GM12891 (cell line): ENCODE measurements at places on chromosomes 6 and 20.
A peak's percentile ranks its signal among the peaks of the same experiment; 100 is the strongest.

DNA sequence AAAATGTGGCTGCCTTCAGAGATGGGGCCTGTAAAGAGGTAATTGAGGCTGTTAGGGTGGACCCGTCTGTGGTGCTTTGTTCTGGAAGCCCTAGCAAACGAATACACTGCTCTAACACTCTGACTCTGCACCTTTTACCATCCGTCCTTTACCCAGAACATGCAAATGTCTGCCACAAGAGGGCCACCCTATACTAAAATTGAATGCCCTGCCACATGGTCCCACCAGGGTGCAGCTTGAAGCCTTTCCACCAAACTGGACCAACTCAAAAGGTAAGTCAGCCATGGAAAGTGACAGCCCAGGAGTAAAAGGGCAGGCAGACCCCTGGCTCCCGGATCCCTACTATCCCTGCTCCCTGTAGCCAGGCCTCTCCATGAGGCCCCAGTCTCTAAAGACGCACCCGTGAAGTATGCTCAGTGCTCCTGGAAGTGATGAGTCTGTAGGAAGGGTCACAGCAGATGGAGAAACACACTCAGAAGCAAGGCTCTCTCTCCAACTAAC is 5.8 kb upstream of the BFSP1 start:
- DNase-seq, result peak; percentile 41

DNA sequence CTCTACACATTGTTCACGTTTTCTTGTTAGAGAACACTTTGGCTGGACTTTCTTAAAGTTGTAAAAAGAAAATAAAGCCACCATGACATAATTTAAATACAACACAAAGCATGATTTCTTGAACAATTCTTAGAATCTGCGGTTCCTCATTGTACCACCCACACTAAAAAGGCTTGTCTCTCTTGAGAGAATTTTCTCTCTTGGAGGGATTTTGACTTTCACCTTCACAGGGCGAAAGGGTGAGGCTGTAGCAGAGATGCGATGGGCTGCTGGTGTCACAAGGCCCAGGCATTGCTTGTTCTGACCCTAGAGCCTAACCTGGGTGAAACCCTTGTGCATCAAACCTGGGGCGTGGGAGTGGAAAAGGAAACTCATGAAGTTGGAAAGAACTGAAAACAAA is 122.7 kb upstream of the RIPOR2 start:
- no peak for DNase-seq

- no peak for DNase-seq
These were observed 18.1 kb upstream of the PTPN1 start for GRCh38 chr20:50491926-50492634.

DNA sequence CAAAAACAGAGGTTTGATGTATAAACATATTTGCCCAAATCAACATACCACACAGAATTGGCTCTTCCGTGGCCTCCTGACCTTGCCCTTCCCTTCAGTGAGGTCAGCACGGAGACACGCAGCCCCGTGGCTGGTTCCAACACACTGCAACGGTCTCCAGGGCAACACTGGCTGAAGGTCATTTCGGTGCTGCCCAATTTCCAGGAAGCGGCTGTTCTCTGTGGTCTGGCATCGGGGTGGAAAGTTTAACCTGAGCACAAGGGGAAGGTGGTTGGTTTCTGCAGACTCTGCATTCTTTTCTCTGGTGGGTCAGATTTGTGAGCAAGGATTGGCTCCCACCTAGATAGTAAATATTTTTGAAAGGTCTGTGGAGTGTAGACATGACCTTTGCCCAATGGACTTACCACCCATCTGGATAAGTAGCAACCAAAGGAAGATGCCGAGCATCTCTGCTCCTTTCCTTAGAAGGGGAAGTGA is 177.6 kb upstream of the PHACTR1 start:
- DNase-seq, result no peak

DNA sequence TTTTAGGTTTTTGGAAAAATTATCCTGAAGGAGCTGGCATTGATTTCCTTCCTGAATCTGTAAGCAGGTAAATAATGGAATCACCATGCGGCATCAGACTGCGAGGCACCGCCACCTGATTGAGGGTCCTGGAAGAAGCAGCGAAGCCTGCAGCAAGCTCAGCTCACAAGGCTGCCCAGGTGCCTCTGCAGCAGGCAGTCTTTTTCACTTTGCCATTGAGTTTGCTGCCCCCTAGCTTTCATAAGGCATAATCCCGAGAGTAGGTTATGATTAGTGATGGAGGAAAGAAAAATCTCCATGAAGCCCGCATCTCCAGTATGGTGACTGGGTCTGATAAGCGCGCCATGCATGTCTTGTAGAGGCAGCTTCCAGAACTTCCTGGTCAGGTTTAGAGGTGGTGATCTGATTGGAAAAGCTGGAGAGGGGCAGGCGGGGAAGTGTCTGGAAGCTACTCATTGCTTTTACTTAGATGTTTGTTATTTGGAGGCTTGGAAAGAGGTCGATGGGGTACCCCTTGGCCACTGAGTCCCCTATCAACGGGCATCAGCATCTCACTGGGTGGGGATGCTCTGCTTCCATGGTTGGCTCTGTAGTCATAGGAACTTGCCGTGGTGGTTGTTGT is 26.7 kb downstream of the IYD start:
- peak; percentile 34 for DNase-seq

- DNase-seq, result no peak
These were observed 375.9 kb downstream of the RNF144B start for GRCh38 chr6:18763086-18763485.

- no peak for DNase-seq
These were observed 25.4 kb upstream of the PI16 start for GRCh38 chr6:36929152-36929551.

DNA sequence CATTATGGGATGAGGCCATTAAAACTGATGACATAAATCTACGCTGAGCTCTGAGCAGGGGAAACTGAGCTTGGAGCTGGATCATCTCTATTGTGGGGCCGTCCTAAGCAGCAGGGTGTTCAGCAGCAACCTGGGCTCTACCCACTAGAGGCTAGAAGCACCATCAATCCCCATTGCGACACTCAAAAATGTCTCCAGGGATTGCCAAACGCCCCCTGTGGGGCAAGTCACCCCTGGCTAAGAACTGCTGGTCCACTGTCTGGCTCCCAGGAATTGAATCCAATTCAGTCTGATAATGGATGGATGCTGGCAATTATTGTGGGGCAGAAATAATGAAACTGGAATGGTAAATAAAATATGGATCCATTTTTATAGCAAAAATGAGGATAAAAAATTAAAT is 38.2 kb downstream of the PMEPA1 start:
- DNase-seq, result no peak

DNA sequence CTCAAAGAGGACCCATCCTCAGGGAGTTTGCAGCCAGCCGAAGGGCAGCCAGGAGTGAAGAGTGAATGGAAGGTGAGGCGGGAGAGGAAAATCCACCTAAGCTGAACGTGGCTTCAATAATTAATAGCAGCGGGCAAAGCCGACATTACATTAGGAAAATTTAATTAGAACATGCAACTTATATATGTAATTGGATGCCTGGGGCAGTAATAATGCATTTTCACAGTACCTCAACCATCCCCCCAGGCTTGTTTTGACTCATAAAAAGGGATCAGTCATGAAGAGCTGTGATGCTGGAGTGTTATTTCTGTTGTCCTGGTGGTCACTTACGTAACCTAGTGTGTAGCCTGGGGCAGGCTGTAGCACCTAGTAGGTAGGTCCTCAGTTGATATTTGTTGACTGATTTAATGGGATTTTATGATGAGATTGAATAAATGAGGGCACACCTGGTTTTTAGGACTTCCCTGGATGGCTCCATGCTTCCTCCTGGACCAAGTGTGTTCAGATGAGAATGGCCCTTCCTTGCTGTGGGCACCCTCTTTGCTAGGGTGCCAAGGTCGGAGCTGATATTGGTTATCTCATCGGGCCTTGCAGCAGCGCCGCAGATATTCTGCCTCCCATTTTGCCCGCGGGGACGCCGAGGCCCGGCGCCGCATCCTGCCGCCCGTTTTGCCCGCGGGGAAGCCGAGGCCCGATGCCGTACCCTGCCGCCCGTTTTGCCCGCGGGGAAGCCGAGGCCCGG is 128.8 kb downstream of the CDH26 start:
- DNase-seq, result no peak

GRCh38 chr20:63570281-63571086 is 3.6 kb downstream of the HELZ2 start:
- DNase-seq, result no peak

GRCh38 chr6:10170816-10171215 is 244.1 kb downstream of the TFAP2A start:
- DNase-seq, result no peak

DNA sequence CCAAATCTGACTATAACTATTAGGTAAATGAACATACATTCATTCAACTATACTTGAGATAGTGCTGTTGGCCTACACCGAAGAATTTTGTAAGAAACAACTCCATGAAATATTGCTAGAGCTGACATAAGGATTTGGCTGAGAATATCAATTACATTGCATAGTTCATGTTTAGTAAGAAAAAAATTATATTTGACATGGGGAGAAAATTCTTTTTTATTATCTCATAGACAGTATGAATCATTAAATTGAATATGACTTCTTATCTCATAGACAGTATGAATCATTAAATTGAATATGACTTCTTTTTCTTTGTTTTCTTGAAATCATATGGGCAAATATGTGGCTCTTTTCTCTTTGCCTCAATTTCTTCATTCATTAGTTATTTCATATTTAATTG is 212.3 kb upstream of the HSF2 start:
- no peak for DNase-seq

DNA sequence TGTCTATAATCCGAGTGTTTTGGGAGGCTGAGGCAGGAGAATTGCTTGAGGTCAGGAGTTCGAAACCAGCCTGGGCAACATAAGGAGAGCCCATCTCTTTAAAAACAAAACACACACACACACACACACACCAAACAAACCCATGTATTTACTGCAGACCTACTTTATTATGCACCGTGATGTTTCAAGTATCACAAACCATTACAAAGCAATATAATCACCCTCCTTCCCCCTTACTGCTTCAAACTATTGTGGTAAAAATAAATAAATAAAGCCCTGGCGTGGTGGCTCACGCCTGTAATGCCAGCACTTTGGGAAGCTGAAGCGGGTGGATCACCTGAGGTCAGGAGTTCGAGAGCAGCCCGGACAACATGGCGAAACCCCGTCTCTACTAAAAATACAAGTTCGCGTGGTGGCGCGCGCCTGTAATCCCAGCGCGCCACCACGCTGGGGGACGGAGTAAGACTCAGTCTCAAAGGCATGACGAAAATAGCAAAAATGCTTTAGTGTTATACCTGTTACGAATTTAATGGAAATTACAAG is 1.5 kb downstream of the TBCC start:
- no peak for DNase-seq

GRCh38 chr6:48419992-48420391 is 309.0 kb upstream of the PTCHD4 start:
- DNase-seq, result no peak

GRCh38 chr6:129748212-129748900 is 38.4 kb upstream of the ARHGAP18 start:
- DNase-seq, result no peak

- DNase-seq, result no peak
These were observed 72.2 kb downstream of the CDH26 start for GRCh38 chr20:60030471-60030870.

DNA sequence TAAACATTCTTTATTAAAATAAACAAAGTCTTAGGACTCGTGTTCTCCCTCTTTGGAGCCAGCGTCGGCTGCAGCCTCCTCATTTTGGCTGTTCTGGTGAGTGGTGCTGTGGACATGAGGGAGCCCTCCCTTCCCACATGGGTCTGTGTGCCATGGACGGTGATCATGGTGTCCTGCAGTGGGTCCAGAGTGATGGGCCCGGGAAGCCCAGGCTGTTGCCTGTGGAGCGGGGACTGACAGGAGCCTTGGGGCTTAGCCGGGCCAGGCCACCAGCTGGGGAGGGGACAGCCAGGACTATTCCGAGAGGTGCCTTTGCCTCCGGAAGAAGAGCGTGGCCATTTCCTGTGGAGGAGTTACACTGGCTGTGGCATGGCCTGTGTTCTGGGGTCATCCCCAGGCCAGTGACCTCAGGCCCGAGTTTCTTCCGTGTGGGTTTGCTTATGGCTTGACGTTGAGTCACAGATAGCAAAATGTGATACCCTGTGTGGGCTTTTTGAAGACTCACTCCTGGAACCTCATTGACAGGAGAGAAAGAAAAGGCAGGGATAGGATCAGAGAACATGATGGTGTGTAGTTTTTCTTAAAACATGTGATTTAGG is 153.4 kb downstream of the DTNBP1 start:
- DNase-seq, result no peak

DNA sequence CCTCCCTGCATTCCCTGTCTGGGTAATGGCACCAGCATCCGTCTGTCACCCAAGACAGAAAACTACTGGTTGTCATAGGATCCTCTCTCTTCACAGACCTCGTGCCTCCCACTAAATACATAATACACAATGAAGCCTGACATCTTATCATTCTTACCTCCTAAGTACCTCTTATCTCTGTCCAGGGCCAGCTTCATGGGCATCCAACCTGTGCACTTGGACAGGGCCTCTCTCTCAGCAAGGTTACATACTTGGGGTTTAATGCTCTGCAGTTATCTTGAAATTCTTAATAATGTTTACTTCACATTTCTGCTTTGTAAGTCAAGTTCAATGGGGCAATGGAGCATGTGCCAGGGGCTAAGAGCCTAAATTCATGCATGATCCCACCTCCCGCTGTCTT is 30.8 kb upstream of the KLHL31 start:
- DNase-seq, result no peak
